ENCODE measurements at places on chromosomes 12 and 14. TPM values are rescaled to one million over a fixed set of nuclear protein-coding genes. Genes with fewer than 3 reads are reported as not detected.

Gene TAS2R7
- not detected for total RNA-seq

Gene KRT6C
- not detected for total RNA-seq

Gene ADSS1
- 1.7 TPM for total RNA-seq

Gene NTF3
- not detected for total RNA-seq

Gene PTPRO
- not detected for total RNA-seq

Gene OAS1
- 5.1 TPM for total RNA-seq

Gene STX2
- 19.0 TPM for total RNA-seq

Gene NEUROD4
- total RNA-seq, result not detected
